EL (cell line): ENCODE measurements at places on chromosomes 3 and 15.

GRCh38 chr3:188194332-188194731 is 40.4 kb downstream of the LPP start:
- peak; percentile 60 for DNase-seq

GRCh38 chr3:196081002-196081833 is 672 bp downstream of the TFRC start:
- peak; percentile 61 for DNase-seq

DNA sequence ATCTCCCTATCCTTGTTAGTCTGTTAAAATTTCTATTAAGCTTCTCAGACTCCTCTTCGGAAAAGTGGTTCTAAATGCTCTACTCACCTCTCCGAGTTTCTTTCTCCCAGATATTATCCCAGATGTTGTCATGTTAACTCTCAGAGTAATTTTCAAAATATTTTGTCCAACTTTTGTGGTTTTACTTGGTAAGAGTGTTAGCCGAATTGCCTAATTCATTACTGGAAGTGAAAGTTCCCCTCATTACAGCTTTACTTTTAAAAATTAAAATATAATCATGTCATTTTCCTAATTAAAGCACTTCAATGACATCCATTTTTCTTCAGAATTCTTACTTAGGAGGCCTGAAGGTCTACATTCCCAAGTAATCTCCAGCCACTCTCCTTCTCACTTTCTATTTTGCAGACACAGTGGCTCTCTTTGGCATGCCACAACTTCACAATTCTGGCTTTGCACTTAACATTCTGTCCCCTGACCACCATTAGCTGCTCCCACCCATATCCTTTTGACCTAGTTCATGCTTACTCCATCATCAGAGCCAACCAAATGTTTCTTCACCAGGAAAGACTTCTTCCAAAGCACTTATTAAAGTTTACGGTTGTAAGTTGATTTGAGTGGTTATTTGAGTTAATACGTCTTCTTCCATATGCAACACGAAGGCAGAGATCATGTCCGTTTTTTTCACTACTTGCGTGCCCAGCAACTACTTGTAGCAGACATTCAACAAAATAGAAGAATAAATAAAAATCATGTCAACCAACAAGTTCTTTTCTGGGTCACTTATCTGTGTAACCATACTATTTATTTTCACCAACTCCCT is 10.2 kb upstream of the TIPARP start:
- no peak for DNase-seq

- DNase-seq: no peak
Observed at GRCh38 chr3:87798567-87798947, 260.2 kb downstream of the CGGBP1 start.

- no peak for DNase-seq
Observed at GRCh38 chr3:158912188-158912587, 110.3 kb downstream of the MFSD1 start.

DNA sequence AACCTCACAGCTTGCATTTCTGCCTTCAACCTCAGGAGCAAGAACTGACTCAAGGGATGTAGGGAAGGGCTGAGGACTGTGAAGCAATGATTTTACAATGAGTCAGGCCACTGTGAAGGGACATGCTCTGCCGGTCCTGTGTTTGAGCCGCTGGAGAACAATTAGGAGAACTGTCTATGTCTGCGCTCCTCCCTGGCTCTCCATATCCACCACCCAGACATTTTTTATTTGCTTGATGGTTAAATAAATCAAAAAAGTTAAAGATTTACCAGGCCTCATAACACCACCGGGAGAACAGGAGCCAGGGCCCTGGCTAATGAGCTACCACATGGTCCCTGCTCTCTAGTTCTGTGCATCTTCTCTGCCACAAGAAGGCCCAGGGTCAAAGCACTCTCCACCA is 29.6 kb downstream of the SEC61A1 start:
- DNase-seq: peak; percentile 68

DNA sequence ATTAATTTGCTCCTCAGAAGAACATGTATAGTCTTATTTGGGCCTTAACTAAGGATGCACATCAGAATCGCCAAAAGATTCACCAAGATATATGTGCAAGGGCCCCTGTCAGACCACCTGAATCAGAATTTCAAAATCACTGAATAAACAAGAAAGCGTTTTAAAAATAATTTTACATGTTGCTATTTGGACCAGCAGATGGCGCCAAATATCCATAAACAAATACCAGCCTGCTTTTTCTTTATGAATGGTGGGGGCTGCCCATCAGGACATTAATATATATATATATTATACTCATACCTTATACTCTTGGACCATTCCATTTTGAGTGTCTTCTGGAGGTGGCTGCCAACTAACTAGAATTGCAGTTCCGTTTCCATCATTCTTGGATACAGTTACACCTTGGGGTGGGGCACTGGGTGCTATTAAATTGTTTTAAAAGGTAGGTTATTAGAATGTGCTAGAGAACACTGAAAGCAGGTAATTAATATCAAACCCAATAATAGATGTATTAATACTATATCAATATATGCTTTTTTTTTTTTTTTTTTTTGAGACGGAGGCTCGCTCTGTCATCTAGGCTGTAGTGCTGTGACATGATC is 1108.3 kb downstream of the ROBO1 start:
- DNase-seq: peak; percentile 48

GRCh38 chr15:87609894-87610293 is 646.6 kb downstream of the NTRK3 start:
- no peak for DNase-seq

DNA sequence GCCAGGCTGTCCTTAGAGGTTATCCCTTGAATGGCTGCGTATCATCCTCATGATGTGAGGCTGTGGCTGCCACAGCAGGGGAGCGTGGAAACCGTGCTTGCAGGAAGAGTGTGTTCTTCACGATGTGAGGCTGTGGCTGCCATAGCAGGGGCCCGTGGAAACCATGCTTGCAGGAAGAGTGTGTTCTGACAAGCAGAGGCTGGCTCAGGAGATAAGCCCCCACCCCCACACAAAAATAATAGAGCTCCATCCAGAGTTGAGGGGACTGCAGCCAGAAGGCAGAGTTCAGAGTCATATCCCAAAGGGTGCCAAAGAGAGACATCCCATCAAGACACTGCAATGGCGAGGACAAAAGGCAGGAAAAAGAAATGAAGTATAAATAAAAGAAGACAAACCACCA is 22.6 kb upstream of the BDH1 start:
- DNase-seq: no peak

DNA sequence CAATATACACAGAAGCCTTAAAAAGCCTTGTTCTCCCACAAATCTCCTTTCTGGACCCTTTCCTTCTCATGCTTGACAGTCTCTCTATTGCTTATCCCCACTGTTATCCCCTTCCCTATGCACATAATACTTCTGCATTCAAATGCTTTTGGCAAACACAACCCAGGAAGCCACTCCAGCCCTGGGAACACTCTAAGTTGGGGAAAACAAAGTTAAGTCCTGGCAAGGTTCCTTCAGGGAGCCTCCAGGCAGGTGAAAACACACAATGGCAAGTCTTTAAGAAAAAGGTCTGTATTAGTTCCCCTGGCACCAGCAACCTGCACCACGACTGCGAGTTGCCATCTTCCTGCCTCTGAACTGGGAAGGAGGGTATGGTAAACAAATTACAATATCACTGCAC is 19.7 kb upstream of the GANC start:
- DNase-seq: no peak

DNA sequence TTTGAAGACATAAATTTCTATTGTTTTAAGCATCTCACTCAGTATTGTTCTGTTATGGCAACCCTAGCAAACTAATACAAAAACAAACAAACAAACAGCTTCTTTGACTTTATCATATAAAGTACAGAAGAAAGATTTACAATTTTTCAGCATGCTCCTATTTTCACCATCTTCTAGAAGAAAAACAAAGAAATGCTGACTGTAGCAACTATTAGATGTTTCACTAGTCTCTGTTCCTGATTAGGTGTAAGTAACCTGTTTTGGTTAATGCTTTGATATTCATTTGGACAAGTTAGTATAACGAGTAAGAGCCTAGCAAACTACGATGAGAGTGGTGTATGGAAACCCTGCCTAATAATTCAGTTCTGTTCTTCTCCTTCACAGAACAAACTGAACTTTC is 478.5 kb downstream of the NAALADL2 start:
- DNase-seq: no peak

DNA sequence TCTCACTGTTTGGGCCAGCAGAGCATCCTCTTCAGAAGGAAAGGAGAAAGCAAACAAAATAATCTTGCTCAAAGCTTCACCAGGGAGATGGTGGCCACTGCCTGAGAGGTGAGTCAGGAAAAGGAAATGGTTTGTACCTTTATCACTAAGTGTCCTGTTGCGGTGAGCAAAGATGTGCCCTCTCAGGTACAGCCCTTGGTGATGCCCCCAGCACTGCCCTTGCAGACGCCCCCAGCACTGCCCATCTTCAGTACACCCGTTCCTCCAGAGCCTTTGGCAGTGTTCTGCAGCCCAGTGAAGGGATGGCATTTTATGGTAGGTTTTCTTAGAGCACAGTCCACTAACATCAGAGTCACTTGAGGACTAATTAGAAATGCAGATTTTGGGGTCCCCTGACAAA is 92.3 kb downstream of the ZNF621 start:
- DNase-seq: no peak

GRCh38 chr15:38818157-38818790 is 253.7 kb upstream of the RASGRP1 start:
- DNase-seq: no peak

GRCh38 chr3:195139091-195139875 is 131.7 kb downstream of the XXYLT1 start:
- DNase-seq: no peak

- DNase-seq: no peak
Observed at GRCh38 chr3:50592568-50592967, 19.0 kb downstream of the CISH start.
